ENCODE measurements at places on chromosomes 5 and 9. TPM values are rescaled to one million over a fixed set of nuclear protein-coding genes. Genes with fewer than 3 reads are reported as not detected.
A peak's percentile ranks its signal among the peaks of the same experiment; 100 is the strongest.

DNA sequence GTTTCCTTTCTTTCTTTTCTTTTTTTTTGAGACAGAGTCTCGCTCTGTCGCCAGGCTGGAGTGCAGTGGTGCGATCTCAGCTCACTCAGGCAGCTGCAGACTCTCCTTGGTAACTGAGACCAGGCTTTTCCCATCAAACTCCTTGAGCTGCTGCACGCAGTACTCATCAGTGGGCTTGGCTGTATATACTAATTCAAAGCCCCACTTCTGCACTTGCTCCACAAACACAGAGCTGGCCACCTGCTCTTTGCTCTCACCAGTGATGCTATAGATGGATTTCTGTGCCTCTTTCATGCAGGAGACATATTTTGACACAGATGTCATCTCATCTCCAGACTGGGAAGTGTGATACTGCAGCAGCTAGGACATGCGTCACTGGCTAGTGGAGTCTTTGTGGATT is 252.7 kb downstream of the AP3B1 start:
- DNase-seq: no peak

DNA sequence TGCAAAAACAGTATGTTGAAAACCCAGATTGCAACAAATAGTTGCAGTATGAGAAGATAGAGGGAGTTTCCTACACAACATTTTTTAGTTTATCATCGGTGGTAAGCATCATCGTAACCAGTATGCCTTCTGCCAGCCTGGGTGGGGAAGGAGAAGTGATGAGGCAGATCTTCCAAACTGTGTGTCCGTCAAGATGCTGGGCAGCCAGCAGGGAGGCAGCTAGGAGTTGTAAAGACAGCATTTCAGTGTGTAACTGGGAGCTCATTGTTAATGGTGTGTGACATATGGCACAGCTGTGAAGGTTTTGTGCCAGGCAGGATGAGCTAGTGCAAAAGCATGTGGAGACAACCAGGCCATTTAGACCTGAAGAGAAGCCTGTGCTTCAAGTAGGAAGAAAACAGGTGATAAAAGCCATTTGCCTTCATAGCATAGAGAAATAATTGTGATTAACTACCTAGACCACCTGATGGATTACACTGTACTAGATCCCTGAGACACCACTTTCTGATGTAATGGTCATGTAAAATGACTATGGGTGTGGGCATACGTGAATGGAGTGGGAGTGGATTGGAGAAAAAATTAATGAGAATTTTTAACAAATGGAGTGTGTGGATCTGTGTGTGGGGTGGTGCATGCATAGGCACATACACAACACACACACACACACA is 347.0 kb upstream of the ADAMTSL1 start:
- no peak for DNase-seq

GRCh38 chr5:144463481-144464223 is 293.0 kb downstream of the KCTD16 start:
- no peak for DNase-seq

DNA sequence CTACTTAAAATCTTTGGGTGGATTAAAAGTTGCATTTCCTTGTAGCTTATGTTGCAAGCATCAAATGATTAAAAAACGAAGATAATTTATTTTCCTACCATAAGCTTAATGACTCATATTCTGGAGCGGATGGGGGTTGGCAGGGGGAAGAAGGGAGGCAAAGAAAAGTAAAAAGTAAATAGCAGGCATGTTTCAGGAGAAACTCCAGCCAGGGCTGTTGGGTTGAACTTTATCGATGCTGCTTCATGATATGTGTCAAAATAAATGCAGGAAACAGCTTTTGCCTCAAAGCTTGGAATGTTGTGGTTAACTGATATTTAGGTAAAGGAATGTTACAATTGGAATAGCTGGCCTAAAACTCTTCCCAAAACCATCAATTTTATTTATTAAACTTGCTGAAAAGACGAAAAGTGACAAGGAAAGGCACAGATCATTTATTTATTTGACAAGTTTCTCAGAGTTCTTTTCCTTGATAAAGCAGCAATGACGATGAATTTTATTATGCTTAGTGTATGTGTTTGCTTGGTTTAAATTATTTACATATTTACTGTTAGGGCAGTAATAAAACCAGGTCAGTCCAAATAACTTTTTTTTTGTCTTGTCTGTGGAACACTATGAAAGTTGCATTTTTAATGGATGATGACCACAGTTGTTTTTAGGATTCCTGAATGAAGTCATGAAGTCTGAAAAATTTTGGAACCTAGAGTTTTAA is 177.9 kb downstream of the PCSK1 start:
- no peak for DNase-seq

DNA sequence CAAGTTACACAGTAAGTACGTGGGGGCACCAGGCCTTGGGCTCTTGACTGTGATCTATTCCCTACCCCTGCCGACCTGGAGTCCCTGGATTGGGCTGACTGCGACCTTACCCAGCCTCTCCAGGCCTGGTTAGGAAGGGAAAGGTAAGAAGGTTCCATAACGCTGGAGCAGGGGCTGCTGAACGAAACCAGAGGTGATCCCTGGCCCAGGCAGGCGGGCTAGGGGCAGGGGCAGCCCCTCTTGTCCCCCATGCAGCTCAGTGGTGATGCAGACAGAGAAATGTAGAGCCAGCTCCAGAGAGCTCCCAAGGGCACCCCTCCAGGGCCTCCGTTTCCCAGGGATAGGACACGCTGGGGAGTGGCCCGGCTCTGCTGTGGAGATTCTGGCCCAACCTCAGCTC is 14.1 kb downstream of the PRRX2 start:
- DNase-seq: no peak

DNA sequence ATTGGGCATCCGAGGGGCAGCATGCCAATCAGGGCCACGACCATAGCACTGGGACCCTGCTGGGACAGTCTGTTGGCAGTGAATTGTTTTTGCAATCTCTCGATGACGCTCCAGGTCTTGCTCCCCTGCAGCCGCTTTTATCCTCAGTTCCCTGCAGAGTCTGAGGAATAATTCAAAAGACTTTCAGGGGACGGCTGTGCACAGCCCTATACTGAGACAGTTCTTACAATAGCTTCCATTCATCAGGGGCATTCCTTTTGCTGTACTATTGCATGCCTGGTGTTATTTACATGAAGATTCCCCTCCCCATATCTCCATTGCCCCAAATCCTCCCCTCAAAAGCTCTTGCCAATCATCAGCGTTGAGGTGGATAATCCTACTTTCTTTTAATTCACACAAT is 163.3 kb upstream of the WWC1 start:
- DNase-seq: no peak

GRCh38 chr5:145826895-145827674 is 8.1 kb downstream of the PRELID2 start:
- no peak for DNase-seq

GRCh38 chr9:14863402-14863801 is 46.8 kb downstream of the FREM1 start:
- DNase-seq: peak; percentile 24

DNA sequence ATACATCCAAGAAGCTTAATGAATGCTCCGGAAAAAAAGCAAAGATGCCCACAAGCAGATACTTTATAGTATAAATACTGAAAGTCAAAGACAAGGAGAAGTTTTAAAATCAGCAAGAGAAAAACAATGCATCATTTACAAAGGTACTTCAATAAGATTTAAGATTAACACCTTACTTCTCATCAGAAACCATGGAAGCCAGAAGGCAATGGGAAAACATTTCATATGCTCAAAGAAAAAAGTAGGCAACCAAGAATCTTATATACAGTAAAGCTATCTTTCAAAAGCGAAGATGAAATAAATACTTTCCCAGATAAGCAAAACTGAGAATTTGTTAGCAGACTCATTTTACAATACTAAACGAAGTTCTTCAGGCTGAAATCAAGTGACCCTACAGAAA is 51.1 kb downstream of the ABHD17B start:
- DNase-seq: no peak

GRCh38 chr5:134503088-134503936 is 22.2 kb upstream of the JADE2 start:
- DNase-seq: peak; percentile 64

Gene LCN10
- 9.8 TPM for total RNA-seq

Gene ST6GALNAC6
- total RNA-seq: 39.2 TPM

Gene LECT2
- not detected for total RNA-seq

Gene C7
- total RNA-seq: not detected

Gene NR5A1
- total RNA-seq: 0.21 TPM

Gene ZNF354C
- total RNA-seq: 11.3 TPM

All from GM23338 (cell line).